Cardiac septum (tissue), 1 donor: ENCODE measurements at places on chromosomes 7 and 10. TPM values are rescaled to one million over a fixed set of nuclear protein-coding genes. Genes with fewer than 3 reads are reported as not detected.
A peak's percentile ranks its signal among the peaks of the same experiment; 100 is the strongest.

The NKX6-2 gene
- not detected for total RNA-seq

GRCh38 chr10:47372726-47373125 is 11.4 kb downstream of the ZNF488 start:
- DNase-seq, result no peak

- DNase-seq, result peak; percentile 58
Observed at GRCh38 chr10:86043236-86043635, 323.4 kb downstream of the GRID1 start.

GRCh38 chr10:58511765-58512490 is 744 bp upstream of the BICC1 start:
- DNase-seq, result peak; percentile 77

The OR6B1 gene
- total RNA-seq, result not detected

The VSTM4 gene
- 24.4 TPM for total RNA-seq

The CHST3 gene
- 24.4 TPM for total RNA-seq

The STAG3 gene
- total RNA-seq, result 0.43 TPM

DNA sequence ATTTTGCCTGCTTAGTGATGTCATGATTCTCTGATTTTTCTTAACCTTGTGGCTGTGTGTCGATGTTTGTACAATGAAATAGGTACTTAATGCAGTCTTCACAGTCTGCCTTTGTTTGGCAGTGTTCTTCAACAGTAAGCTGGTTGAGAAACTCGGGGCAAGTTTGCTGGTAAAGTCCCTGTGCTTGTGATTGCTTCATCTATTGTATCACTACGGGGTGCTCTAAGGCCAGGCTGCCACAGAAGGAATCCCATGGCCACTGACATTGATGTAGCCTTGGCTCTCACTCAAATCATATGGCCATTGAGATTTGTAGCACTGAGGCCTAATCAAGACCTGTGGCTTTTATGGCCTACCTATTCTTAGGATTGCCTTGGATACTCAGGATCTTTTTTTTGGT is 33.5 kb upstream of the PRSS37 start:
- DNase-seq, result no peak

DNA sequence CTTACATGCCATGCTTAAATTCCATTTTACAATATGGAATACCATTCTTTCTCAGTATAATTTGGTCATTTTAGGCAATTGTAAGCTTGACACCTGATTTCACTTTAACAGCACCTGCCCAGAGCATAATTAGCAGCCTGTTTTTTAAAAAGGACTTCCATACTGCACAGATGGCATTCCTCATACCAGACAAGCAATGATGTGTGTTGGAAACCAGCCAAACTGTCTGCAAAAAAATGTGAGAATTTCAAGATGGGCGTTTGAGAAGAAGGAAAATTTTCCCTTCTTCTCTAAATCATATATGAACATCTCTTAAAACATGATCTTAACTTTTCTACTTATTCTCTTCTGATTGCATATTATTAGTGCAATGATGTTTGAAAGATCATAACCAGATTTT is 40.4 kb upstream of the AGMO start:
- DNase-seq, result no peak

The CTTNBP2 gene
- total RNA-seq, result 2.2 TPM

The SLC29A4 gene
- total RNA-seq, result 2.7 TPM

- DNase-seq, result no peak
Observed at GRCh38 chr10:92778091-92778490, 70.2 kb upstream of the EXOC6 start.

The CPVL gene
- total RNA-seq, result 86.9 TPM

The MMRN2 gene
- total RNA-seq, result 28.0 TPM

- no peak for DNase-seq
Observed at GRCh38 chr7:98291717-98292116, 10.2 kb downstream of the BRI3 start.

DNA sequence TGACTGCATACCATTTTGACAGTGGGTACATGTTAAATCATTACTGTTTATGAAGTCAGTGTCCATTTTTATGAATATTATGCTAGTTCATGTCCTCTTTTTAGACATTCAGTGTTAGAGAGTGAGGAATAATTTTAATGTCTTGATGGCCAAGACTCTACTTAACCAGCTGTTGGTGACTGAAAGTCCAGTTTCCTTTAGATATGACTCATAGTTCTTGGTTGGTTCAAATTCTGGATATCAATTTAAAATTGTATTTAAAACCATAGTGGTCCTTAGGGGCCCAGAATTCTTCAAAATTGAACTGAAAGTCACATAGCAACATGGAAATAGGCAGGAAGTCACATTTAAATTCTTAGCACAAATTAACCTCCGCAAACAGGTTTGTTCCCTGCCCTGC is 196.5 kb upstream of the PRPS1L1 start:
- no peak for DNase-seq

DNA sequence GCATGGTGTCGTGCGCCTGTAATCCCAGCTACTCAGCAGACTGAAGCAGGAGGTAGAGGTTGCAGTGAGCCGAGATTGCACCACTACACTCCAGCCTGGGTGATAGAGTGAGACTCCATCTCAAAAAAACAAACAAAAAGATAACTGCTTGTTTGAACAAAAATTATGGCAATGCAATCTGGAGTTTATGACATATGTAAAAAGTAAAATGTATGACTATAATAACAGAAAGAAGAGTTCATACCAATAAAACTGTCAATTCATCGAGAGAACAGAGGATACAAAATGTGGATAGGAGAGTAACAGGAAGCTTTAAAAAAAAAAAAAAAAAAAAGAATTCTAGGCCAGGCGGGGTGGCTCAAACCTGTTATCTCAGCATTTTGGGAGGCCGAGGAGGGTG is 19.2 kb downstream of the SLC25A16 start:
- no peak for DNase-seq
